Cardiac muscle cell (in vitro differentiated cells and primary cell): ENCODE measurements at places on chromosomes 4 and X. TPM values are rescaled to one million over a fixed set of nuclear protein-coding genes. Genes with fewer than 3 reads are reported as not detected.

DNA sequence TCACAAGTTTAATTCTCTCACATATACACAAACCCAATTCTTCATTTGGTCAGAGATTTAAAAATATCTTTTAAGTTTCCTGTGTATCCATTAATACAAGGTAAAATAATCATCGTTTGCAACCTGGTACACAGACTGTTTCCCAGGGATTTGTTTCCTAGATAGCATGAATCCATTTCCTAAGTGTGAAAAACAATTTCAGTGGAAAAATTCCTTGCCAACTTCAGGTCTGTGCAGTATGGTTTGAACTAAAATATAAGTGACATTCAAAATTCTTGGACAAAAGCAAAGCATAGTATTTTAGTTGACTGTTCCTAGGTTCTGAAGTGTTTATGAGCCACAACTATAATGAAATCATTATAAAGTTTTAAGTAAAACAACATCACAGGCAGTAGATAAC, 24.4 kb downstream of the NAF1 start:
- no peak for DNase-seq
- H3K4me3 ChIP-seq, result no peak overlapping the region
- no peaks in the 10 kb centered on the region for H3K36me3 ChIP-seq
- no peaks in the 10 kb centered on the region for H3K27me3 ChIP-seq
- H3K27ac ChIP-seq, result no peak overlapping the region

DNA sequence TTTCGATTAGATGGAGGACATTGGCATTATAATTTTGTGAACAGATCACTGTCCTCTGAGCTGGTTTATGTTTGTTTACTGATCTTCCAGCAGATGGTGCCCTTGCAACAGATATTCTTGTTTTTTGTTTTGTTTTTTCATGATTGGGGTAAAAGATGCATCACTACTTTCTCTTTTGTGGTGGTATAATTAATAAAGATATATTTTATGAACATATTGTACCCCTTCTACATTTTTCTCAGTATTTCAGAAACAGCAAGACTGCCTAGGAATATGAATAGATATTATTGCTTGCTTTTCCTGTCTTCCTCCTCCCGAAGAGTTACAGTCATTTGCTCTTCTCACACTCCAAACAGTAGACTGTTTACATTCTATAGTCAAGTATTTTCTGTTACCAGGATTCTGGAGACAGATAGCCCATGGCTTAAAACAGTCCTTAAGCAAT, 905.2 kb downstream of the TRAM1L1 start:
- H3K36me3 ChIP-seq, result no peaks in the 10 kb centered on the region
- H3K4me1 ChIP-seq, result no peaks in the 10 kb centered on the region
- H3K4me3 ChIP-seq, result no peak overlapping the region
- peak; percentile 5 for DNase-seq

DNA sequence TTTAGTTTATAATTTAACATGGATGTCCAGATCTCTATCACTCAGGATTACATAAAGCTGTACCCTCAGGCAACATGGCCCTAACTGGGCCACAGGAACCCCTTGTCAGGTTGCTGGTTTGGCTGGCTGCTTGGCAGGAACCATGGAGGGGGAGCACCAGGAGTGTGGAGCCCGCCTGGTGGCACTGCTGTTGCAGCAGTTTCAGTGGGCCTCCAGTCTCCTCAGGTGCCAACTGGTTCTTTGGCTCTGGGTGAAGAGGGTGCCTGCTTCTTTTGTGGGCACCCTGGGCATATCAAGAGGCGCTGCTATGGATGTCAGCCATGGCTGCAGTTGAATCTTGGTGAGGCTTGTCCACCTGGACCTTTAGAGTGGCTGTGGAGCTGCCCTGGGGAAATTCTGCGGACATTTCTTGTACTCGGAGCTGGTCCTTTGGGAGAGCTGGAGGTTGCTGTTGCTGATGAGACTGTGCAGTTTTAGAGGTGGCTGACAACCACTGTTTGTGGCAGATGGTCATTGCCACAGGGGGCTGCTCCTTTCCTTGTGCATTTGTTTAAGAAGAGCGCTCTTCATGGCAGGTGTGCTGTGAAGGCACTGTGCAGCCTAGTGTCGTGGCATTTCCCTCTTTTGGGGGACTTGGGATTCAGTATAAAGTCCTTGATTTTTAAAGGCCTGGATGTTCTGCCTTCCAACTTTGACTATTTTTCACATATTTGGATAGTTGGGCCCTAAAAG, 10.3 kb upstream of the SMIM14 start:
- H3K27ac ChIP-seq, result no peak overlapping the region
- no peaks in the 10 kb centered on the region for H3K4me1 ChIP-seq
- no peaks in the 10 kb centered on the region for H3K36me3 ChIP-seq
- H3K4me3 ChIP-seq, result no peak overlapping the region

DNA sequence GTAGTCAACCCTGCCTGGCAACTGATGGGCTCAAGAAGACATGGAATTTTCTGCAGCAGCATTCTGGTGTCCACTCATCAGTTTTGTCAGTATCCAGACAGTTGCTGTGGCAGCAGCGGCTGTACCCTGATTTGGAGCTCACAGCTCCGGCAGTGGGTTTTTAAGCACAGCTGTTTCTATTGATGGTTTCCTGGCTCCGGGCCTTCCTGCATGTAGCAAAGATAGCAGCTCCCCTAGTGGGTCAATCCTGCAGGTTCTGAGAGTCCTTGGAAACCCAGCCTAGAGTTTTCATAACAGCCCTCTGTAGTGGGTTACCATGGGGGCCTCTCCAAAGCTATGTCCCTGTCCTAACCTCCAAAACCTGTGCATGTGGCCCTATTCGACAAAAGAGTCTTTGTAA, 84.0 kb upstream of the ATP6AP2 start:
- no peaks in the 10 kb centered on the region for H3K27me3 ChIP-seq
- no peaks in the 10 kb centered on the region for H3K4me1 ChIP-seq
- no peak overlapping the region for H3K27ac ChIP-seq
- no peak for DNase-seq
- no peaks in the 10 kb centered on the region for H3K36me3 ChIP-seq

GRCh38 chr4:18404642-18405041, 383.1 kb upstream of the LCORL start:
- H3K27me3 ChIP-seq, result no peaks in the 10 kb centered on the region
- H3K4me1 ChIP-seq, result no peaks in the 10 kb centered on the region

DNA sequence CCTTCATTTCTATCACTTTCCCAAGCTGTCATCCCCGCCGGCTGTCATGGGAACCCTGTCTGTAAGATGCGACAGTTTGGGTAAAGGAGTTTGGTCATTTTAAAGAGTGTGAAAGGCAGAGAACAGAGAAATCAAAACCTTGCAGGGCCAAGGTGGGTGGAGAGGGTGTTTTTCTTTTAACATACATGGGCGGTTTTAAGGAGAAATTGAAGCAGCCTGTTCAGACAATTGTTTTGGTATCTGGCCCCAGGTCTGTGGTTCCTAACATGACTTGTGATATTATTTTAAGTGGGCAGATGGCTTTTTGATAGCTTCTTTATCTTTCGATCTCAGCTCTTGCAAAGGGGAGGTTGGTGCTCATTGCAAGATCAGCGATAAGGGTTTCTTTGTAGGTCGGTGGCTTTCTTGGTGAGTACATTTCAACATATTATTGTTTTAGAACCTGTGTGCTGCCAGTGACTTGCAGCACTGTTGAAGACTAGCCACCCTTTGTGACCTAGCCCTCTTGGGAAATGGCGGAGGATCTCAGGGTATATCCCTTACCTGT, 3.7 kb downstream of the PPP1R3F start:
- no peaks in the 10 kb centered on the region for H3K36me3 ChIP-seq
- H3K4me1 ChIP-seq, result no peaks in the 10 kb centered on the region
- no peak overlapping the region for H3K27ac ChIP-seq
- no peaks in the 10 kb centered on the region for H3K27me3 ChIP-seq

The SPANXN4 gene
- total RNA-seq, result not detected in 2 replicates

- H3K27me3 ChIP-seq, result no peaks in the 10 kb centered on the region
- no peaks in the 10 kb centered on the region for H3K4me1 ChIP-seq
- no peak overlapping the region for H3K27ac ChIP-seq
- DNase-seq, result no peak
- no peaks in the 10 kb centered on the region for H3K36me3 ChIP-seq
- H3K4me3 ChIP-seq, result no peak overlapping the region
Observed at GRCh38 chrX:135340831-135341230, 31.6 kb downstream of the ETDC start.

The PDGFRA gene
- 51.3 and 60.9 TPM in 2 replicates for total RNA-seq

The RASSF6 gene
- not detected in 2 replicates for total RNA-seq
